ENCODE measurements at places on chromosomes 6 and 20.

GRCh38 chr6:29708432-29709179 lies 14.6 kb upstream of the HLA-F start:
- peak; percentile 70 for DNase-seq

- DNase-seq, result no peak
Observed at GRCh38 chr20:31559704-31560093, 45.4 kb upstream of the ID1 start.

GRCh38 chr6:32845384-32845884 lies 1.6 kb upstream of the PSMB8 start:
- DNase-seq, result no peak

DNA sequence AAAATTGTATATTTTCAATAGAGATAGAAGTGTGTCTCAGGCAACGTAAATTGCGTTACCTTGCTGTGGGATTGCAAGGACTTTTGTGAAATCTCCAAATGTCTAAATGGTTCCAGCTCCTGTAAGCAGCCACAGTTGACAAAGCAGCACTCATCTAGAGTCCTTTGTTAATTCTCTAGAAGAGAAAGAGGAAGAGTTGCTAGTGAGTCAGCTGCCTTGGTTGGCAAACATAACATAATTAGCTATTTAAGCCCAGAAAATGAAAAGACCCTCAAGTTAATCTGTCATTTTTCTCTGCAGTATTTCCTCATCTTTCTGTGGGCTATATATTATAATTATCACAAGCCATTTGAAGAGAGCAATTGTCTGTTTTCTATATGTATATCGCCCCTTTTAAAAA lies 66.4 kb upstream of the FABP7 start:
- no peak for DNase-seq

GRCh38 chr6:96450770-96451130 lies 70.9 kb upstream of the UFL1 start:
- DNase-seq, result no peak

DNA sequence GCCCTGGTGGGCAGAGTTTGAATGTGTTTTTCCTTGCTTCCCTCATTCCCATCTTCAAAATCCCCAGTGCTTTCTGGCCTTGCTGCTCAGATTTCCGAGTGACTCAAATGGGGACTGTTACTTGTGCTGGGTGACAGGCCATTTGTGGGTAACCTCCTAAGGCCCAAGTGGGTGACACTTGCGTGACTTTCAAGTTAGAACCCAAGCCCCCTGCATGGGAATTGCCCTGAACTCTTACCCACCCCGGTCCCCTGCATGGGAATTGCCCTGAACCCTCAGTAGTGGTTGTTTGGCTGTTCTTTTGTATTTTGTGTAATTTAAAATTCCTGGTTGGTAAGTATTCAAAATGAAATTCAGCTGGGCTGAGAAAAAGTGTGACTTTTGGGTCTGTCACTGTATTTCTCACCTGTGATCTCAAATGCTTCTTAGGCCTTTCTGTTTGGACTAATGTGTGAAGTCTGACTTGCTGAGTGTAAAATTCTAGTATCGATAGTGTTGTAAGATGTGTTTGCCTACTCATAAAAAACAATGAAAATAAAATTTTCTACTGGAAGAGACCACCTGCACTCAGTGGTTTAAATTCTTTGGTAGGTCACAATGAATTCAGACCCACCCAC lies 12.4 kb upstream of the RBM38 start:
- no peak for DNase-seq

DNA sequence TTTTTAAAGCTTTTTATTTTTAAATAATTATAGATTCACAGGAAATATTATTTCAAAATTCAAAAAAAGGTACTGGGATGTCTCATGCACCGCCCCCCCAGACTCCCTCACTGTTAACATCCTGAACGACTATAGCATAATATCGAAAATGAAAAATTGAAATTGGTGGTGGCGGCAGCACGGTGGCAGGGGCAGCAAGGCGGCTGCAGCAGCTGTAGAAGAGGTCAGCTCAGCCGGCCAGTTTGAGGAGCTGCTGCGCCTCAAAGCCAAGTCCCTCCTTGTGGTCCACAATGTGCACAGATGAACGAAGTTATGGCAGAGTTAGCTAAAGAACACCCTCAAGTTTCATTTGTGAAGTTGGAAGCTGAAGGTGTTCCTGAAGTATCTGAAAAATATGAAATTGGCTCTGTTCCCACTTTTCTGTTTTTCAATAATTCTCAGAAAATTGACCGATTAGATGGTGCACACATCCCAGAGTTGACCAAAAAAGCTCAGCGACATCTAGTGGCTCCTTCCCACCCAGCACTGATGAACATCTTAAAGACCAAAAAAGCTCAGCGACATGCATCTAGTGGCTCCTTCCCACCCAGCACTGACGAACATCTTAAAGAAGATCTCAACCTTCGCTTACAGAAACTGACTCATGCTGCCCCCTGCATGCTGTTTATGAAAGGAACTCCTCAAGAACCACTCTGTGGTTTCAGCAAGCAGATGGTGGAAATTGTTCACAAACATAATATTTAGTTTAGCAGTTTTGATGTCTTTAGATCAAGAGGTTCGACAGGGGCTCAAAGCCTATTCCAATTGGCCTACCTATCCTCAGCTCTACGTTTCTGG lies 100.8 kb downstream of the FAM217A start:
- peak; percentile 7 for DNase-seq

- DNase-seq, result no peak
Observed at GRCh38 chr20:12570371-12570770, 438.4 kb upstream of the SPTLC3 start.

- no peak for DNase-seq
Observed at GRCh38 chr6:149429427-149430360, 29.6 kb downstream of the SUMO4 start.

DNA sequence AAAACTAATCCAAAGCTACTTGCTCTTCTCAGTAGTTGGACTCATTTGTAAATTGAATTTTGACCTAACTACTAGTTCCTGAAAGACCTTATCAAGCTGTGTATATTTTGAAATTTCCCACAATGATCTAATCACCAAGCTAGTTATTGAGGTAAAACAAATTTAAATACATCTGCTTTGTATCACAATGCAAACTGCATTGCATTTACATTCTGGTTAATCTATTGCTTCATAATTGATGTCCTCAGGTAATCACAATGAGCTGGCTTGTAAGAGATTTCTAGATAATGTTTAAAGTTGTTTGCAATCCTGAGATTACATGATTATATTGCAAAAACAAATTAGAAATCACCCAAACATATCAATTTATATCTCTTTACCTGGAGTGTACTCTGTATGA lies 848.8 kb downstream of the HACE1 start:
- DNase-seq, result no peak

- DNase-seq, result no peak
Observed at GRCh38 chr6:150299873-150300485, 68.8 kb upstream of the IYD start.

- no peak for DNase-seq
Observed at GRCh38 chr6:82458705-82459104, 95.1 kb downstream of the TPBG start.

GRCh38 chr6:33192671-33193602 lies 670 bp upstream of the COL11A2 start:
- DNase-seq, result no peak

- no peak for DNase-seq
Observed at GRCh38 chr6:108368431-108369030, 73.7 kb downstream of the AFG1L start.

DNA sequence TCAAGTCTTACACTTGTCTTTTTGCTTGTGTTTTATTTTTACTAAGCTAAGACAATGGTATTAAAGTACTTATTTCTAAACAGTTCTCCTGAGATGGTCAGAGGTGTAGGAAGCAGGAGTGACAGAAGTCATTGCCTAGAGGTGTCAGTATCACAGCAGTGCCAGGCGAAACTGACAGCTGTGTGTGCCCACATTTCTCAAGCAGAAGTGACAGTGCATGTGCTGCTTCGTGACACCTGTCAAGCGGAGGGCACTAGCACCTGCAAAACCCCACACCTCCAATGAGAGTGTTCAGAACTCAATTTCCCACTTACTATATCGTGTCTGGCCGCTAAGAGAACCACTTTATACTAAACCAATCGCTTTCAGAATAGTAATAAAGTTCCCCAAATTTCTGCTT lies 82.8 kb downstream of the SLC23A2 start:
- no peak for DNase-seq

DNA sequence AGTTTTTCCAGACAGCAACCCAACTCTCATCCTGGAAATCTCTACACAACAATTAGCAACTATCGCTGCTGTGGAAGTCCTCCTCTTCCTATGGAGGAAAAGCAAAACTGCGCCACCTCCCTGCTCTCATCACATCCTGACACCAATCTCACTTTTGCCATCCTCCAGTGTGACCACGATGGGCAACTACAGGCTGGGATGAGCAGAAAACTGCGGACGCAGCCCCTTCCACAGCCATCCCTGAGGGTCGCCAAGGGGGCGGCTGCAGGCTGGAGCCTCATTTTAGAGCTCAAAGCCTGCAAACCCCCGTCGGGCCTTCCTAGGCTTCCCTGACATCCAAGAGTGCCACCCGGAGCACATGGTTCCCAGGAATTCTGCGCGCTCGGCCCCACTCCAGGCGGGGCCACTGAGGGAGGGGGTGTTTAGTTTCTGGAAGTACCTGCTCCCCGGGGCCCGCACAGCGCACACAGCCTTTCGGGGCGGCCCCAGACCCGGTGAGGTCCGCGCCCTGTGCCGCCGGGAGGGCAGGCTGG lies 1.2 kb downstream of the TCFL5 start:
- DNase-seq, result no peak

DNA sequence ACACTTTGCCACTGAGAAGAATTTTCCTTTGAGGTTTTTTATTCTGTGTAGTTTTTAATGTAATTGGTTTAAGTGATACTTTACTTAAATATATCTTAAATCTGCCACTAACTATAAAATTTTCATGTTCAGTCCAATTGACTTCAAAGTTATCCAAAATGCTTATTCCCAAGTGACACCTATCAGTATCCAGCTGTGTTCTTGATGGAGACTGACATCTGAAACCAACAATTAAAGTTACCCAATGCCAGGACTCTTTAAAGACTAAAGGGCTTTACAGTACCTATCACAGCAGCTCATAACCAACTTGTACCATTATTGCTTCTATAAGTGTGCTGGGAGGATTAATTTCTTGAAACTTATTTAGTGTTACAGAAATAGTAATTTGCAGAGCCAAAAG lies 13.8 kb upstream of the EYA4 start:
- DNase-seq, result no peak

DNA sequence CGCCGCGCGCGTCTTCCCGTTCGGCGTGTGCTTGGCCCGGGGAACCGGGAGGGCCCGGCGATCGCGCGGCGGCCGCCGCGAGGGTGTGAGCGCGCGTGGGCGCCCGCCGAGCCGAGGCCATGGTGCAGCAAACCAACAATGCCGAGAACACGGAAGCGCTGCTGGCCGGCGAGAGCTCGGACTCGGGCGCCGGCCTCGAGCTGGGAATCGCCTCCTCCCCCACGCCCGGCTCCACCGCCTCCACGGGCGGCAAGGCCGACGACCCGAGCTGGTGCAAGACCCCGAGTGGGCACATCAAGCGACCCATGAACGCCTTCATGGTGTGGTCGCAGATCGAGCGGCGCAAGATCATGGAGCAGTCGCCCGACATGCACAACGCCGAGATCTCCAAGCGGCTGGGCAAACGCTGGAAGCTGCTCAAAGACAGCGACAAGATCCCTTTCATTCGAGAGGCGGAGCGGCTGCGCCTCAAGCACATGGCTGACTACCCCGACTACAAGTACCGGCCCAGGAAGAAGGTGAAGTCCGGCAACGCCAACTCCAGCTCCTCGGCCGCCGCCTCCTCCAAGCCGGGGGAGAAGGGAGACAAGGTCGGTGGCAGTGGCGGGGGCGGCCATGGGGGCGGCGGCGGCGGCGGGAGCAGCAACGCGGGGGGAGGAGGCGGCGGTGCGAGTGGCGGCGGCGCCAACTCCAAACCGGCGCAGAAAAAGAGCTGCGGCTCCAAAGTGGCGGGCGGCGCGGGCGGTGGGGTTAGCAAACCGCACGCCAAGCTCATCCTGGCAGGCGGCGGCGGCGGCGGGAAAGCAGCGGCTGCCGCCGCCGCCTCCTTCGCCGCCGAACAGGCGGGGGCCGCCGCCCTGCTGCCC lies 1.1 kb downstream of the SOX4 start:
- no peak for DNase-seq

- no peak for DNase-seq
Observed at GRCh38 chr20:62328684-62329388, 26.0 kb downstream of the ADRM1 start.

DNA sequence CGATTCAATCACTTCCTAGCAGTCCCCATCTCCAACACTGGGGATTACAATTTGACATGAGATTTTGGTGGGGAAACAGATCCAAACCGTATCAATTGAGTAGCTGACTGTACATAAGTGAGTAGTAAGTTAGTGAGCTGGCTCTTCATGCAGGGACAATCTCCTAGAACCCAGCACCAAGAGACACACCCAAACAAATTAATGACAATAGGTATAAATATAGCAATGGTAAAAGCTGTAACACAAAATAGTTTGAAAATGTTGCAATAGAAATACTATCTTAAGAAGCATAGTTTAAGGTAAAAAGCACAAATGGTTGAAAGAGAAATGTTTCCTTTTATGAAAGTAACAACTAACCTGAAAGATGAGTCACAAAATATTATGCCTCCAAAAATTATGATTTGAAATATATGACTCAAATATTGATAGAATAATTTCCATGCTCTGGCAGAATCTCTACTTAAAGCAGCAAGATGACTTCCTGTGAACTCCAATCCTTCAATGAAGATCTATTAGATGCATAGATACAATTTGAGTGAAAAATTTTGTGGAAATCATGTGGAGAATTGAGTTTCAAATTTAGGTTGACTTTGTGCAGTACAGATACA lies 5.4 kb upstream of the SIRPB1 start:
- no peak for DNase-seq

DNA sequence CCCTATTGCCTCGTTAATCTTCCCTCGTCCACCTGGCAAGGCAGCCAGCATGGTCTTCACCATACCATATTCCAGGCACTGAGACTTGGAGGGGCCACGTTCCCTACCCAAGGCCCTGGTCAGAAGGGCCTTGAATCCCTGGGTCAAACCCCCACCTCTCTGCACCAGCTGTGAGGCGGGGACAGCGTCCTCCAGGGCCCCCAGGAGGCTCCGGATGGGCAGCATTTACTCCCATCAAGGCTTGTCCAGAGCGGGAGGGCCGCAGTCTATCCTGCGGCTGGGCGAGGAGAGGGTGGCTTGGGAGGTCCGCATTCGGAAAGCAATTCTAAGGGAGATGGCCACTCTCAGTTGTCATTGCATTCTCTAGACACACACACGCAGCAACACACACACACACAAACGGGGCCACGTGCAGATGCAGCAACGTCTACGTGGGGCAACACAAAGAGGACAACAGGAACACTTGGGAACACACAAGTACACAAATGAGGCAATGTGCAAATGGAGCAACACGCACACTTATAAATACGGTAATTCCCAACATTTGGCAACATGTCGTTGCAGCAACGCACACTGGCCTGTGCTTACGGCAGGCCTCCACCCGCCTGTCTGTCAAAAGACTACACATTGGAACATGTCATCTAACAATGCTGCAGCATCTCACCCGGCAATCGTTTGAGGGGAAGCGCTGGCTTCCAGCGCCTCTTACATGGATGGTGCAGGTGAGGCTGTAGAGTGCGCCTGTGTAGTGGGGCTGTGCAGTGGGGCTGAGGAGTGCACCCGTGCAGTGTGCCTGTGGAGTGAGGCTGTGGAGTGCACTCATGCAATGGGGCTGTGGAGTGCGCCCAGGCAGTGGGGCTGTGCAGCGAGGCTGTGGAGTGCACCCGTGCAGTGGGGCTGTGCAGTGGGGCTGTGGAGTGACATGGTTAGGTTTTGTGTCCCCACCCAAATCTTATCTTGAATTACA lies 12.9 kb upstream of the NTSR1 start:
- no peak for DNase-seq

GRCh38 chr6:25173246-25173645 lies 105.9 kb upstream of the CARMIL1 start:
- DNase-seq, result no peak

GRCh38 chr6:126531286-126531685 lies 191.4 kb downstream of the CENPW start:
- no peak for DNase-seq
